ENCODE measurements at places on chromosomes 11 and 22. TPM values are rescaled to one million over a fixed set of nuclear protein-coding genes. Genes with fewer than 3 reads are reported as not detected.

The OR52N4 gene
- not detected for total RNA-seq

The HMBS gene
- total RNA-seq: 7.8 TPM

The TNNT3 gene
- not detected for total RNA-seq

The MS4A7 gene
- not detected for total RNA-seq

Measured in pulmonary artery endothelial cell (primary cell).